ENCODE measurements at places on chromosomes 16 and 17.

- no peak for DNase-seq
These were observed 5.8 kb upstream of the TRAF4 start for GRCh38 chr17:28737770-28738679.

- DNase-seq, result no peak
These were observed 34.7 kb downstream of the BAHCC1 start for GRCh38 chr17:81429821-81430551.

GRCh38 chr17:40498281-40499084 is 2.9 kb downstream of the TNS4 start:
- DNase-seq, result no peak

DNA sequence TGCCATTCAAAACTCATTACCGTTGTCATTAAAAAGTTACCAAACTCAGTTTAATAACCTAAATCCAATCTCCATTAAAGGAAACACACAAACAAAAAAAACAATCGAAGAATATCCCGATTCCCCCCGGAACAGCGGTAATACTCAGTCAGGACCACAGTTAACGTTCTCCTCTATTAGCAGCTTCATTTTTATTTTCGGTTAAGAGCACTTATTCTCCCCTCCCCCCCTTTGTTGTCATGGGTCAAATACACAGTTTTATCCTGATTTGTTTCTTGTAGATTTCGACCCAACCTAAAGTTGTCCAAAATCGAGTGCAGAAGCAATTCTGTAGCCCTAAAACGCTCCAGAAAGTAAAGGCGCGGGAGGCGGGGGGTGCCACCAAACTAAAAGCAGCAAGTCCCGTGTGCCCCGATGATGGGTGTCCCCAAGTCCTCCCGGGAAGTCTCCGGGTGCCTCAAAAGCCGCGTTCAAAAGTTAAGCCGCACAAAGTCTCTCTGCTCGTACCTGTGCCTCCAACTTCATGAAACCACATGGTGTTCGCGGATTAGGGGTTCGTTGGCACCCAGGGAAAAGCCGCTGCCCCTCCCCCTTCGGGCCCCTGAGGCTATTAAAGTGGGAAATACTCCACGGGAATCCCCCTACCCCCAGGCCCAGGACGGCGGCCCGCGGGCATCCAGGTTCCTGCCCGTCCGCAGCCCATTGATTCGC is 996 bp downstream of the SUMO2 start:
- peak; percentile 44 for DNase-seq

GRCh38 chr16:89442990-89443726 is 47.2 kb downstream of the ANKRD11 start:
- DNase-seq, result no peak

GRCh38 chr16:49832177-49832576 is 23.7 kb downstream of the ZNF423 start:
- DNase-seq, result no peak

DNA sequence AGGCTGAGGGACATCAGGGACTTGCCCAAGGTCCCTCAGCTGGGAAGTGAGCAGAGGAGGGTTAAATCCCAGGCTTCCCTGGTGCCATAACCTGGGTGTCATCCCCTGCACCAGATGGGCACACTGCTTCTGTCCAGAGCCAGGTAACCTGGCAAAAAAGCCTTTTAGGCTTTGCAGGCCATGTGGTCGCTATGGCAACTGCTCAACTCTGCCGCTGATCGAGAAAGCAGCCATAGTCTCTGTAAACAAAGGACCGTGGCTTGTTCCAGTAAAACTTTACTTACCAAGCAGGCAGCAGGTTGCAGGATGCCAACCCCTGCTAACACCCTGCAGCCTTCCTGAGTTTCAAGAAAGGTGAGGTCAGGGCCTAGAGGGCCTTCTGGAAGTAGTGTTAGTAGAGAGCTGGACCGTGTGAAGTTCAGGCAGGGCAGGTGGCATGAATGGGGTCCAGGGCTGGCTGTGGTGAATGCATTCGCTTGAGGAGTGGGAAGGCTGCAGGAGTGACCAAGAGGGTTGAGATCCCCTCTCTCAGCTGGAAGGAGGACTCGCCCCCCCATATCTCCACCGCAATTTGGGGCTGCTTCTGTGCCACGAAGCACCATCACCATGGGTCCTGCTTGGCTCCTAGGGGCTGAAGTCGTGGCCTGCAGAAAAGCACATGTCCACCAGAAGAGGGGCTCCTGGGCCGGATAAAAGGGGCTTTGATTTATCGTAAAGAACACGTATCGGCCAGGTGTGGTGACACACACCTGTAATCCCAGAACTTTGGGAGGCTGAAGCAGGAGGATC is 91.3 kb downstream of the SOCS1 start:
- DNase-seq, result no peak

DNA sequence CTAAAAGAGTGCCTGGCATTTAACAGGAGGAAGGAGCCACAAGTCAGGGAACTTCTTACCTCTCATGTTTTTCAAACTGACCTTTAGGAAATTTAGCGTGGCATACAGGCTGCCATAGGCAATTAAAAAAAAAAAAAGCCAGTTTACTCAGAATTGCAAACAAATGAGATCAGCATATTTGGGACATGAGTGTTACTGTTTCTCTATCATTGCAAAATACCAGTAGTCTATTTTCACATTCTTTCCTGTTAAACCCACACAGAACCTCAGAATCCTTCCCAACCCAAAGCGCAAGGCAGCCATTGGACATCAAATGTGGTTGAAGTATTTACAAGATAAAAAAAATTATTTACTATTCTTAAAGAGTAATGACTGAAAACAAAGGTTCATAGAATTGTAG is 366.4 kb upstream of the DYNLRB2 start:
- DNase-seq, result no peak

GRCh38 chr16:74213372-74213771 is 83.2 kb upstream of the PSMD7 start:
- no peak for DNase-seq

DNA sequence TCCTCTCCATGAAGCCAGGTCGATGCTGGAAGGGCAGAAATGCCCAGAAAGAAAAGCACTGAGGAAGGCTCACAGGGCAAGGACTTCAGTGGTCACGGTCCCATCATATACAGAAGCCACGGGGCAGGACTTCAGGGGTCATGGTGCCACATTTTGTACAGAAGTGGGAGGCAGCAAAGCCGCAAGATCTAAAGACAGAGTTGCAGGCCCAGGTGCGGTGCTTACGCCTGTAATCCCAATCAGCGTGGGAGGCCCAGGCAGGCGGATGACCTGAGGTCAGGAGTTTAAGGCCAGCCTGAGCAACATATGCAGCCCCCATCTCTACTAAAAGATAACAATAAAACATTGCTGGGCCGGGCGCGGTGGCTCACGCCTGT is 96.0 kb downstream of the NXN start:
- DNase-seq, result no peak

GRCh38 chr17:67642488-67642887 is 75.2 kb upstream of the NOL11 start:
- DNase-seq, result no peak

DNA sequence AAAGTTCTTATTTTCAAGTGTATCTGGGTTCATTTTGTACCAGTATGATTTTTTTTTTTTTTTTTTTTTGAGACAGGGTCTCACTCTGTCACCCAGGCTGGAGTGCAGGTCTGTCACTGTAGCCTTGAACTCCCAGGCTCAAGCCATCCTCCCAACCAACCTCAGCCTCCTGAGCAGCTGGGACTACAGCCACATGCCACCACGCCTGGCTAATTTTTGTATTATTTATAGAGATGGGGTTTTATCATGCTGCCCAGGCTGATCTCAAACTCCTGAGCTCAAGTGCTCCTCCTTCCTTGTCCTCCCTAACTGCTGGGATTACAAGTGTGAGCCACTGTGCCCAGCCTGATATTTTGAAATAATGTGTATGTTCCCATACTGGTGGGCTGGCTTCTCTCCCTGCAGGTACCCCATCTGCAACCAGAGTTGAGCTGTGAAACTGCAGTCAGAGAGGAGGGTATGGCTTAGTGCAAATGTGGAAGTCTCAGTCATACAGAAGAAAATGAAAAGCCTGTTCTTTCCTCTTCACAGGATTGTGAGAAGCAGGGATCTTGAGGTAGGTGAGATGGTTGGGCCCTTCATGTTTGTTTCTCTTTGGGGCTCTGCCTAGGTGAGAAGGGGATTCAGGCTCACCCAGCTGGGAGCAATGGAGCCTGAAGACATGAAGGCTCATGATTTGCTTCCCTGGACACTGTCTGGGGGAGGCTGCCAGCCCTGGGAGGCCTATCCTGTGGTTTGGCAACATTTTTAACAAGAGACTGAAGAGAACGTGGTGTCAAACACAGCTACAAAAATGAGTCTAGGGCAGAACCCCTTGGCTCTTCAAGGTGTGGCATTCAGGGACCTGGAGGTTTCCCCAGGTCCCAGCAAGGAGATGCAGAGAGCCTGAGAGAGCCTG is 41.3 kb upstream of the SIAH1 start:
- no peak for DNase-seq

- no peak for DNase-seq
These were observed 1.9 kb downstream of the PFN1 start for GRCh38 chr17:4946312-4946976.

- no peak for DNase-seq
These were observed 29.5 kb downstream of the SRL start for GRCh38 chr16:4212211-4212933.

DNA sequence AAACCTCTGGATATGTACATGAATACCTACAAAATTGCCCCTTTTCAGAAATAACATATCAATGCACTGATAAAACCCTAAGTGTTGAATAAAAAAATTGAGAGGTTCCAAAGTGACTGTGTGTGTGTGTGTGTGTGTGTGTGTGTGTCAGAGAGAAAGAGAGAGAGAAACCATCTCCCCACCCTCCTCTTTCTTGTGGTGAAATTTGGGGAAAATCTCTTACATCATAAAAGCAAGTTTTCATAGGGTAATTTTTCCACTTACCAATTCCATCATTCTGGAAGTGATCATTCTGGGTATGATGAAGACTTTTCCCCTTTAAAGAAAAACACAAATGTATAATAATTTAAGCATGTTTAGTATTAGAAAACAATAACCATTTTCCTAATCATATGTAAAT is 79.3 kb downstream of the CACNG1 start:
- no peak for DNase-seq

DNA sequence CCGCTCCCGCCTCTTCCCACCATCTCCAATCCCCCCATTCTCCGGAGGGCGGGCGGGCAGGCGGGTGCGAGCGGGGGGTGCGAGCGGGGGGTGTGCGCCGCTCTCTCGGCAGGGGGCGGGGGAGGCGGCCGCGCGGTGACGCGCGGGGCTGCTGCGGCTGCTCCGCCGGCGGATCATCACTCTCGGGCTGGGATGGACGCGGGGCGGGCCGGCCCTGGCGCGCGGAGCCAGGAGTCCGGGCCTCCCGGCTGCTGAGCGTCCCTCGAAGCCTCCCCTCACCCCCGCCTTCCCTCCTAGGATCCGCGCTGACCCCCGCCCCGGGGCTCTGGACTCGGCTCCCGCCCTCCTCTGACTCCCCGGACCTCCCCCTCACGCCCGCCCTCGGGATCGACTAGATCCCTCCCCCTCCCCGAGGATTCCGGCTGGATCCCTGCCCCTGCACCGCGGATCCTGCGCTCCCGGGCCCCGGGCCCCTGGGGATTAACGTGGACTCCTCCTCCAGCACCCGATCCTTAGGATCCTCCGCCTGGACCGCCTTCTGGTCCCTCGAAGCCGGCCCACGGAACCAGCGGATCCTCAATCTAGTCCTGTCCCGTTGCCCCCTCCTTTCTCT is 946 bp upstream of the TMEM256 start:
- peak; percentile 66 for DNase-seq

DNA sequence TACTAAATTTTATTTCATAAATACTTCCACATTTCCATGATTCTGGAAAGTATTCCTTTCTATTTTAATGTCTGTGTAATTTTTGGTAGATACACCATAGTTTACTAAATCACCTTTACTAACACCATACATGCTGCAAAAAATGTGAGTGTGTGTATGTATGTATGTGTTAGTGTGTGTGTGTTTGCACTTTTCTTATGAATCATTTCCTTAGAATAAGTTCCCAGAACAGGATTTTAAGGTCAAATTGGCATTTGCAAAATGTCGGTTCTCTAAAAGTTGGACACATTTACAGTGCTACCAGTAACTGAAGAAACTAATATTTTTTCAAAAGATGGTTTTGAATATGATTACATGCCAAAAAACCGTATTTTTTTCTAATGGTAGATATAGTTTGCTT is 137.1 kb downstream of the CYB561 start:
- no peak for DNase-seq

- DNase-seq, result no peak
These were observed 2.1 kb downstream of the KRT33B start for GRCh38 chr17:41367426-41368075.

DNA sequence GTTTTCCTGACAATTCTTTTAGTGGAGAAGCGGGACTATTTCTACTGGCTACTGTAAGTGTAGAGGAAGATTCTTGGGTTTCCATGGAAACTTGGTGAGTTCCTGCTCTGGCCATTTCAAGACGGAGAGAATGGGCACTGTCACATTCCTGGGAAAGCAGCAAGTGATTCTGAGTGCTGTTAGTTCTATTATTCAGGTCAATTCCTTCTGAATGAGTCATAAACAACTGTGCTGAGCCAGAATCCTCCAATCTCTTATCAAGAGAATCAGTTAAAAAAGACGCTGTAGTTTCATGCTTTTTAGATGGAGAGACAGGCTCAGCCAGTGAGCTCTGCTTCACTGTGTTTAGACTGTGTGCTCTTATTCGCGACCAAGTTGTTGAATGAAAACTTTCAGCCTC is 19.6 kb downstream of the AKAP10 start:
- DNase-seq, result no peak

DNA sequence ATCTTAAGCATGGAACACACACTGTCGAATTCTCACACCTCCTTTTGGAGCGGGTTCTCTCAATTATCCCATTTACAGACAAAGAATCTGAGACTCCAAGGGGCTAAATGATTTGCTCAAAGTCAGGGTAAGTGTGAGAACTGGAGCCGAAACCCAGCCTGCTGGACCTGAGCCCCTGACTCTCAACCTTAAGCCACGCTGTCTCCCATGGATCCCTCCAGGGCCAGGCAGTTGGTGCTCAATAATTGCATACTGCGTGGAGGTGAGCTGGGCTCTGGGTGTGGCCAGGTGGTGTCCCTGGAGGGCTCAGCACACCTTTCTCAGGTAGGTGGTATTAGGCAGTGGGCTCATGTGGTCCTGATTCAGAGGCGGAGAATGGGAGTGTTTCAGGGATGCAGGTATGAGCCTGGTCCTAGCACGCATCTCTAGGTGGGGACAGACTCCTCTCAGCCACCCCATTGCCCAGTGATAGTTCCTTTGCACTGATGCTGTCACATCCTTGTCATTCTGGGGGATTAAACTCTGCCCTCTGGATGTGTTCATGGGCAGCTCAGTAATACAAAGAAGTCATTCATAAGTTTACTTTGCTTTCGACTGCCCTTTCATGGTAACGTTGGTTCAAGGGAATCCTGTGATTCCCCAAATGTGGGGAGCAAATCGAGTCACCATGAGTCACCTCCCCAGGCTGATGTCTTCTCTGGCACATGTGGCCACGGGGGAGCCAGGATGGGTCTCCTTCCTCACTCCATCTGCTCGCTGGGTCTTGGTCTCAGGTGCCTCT is 399.5 kb upstream of the TNRC6C start:
- no peak for DNase-seq

- no peak for DNase-seq
These were observed 7.4 kb downstream of the SLC6A2 start for GRCh38 chr16:55663225-55663624.

All from naive thymus-derived CD8-positive, alpha-beta T cell (primary cell).